ENCODE measurements at places on chromosomes 1 and 21.
A peak's percentile ranks its signal among the peaks of the same experiment; 100 is the strongest.

GRCh38 chr21:33015756-33016155 is 10.0 kb upstream of the OLIG2 start:
- no peak for DNase-seq

- DNase-seq = no peak
These were observed 65.2 kb downstream of the SLC37A1 start for GRCh38 chr21:42578761-42579415.

DNA sequence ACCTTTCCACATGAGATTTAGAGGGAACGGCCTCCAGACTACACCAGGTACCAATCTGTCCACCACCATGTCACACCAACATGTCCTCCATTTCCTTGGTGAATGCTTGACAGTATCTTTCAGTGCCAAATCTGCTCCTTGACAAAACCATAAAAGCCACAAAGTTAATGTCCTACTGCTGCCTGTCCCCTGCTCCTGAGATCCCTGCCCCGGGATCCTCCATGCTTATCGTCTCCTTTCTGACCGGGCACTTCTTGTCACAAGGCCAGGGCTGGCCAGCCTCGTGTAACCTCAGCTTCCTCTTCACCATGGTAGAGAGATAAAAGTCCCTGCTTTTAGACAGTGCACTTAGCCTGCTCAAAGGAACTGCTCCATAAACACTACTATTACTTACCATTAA is 136.2 kb downstream of the NAV1 start:
- no peak for DNase-seq

- no peak for DNase-seq
These were observed 11.2 kb downstream of the ABCG1 start for GRCh38 chr21:42230178-42230577.

GRCh38 chr1:54987919-54988705 is 7.7 kb downstream of the TMEM61 start:
- no peak for DNase-seq

- DNase-seq = no peak
These were observed 11.6 kb downstream of the AGPAT3 start for GRCh38 chr21:43876605-43877004.

GRCh38 chr1:110603058-110603457 is 3.1 kb downstream of the KCNA2 start:
- no peak for DNase-seq

DNA sequence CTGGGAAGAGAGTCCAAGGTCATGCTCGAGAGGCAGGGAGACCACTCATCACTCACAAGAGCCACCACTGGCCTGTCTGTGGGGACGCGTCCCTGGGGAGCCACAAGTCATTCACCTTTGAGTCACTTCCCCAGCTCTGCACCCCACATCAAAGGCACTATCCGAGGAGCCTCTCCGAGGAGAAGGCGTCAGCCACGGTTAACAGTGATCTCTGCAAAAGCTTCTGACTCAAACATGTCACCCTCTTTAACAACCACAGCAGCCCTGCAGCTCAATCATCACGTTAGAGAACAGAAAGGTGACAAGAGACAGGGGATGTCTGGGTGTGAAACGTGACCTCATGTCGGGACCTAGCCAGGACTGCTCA is 9.0 kb downstream of the LRRC47 start:
- DNase-seq = no peak

DNA sequence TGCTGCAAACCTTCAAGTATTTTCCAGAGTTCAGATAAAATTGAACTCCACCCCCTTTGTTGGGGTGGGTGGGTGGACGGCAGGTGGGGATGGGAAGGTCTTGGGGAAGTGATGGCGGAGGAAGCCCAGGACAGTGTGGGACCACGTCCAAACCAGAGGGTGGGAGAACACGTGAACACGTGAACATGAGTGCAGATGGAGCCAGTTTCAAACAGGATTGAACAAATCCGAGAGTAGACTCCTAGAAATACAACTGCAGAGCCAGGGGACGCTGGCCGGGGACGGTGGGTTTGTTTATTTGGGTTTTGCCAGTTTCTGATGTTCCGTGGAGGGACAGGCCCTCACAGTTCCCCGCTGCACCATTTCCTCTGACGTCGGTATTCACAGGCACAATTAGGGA is 2.9 kb downstream of the KRTAP10-2 start:
- DNase-seq = no peak

DNA sequence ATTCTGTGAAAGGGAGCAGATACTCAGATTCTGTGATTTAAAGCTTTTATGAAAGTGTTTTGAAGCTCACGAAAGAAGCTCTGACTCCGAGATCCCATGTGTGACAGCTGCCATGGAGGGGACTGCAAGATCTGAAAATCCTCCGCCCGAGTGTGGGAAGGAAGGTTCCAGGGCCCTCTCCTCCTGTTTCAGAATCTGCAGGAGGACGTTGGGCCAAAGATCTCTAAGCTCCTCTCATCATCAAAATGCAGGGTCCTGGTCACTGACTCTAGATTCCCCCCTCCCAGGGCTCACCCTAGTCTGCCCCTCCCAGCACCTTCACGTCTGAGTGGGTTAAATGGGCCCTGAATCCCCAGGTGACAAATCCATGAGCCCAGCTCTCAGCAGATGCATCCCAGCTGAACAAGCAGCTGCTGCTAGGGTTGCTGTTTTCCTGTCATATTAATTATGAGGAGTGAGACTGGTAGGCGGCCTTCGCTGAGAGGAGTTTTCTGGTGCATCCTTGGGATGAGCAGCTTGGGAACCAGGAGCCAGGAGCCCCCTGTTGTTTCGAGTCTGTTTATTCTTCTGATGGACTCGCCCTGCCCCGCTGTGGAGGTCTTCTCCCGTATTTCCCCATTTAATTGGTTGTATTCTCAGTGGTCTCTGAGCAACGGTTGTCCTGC is 402.0 kb downstream of the MATN1 start:
- DNase-seq = no peak

DNA sequence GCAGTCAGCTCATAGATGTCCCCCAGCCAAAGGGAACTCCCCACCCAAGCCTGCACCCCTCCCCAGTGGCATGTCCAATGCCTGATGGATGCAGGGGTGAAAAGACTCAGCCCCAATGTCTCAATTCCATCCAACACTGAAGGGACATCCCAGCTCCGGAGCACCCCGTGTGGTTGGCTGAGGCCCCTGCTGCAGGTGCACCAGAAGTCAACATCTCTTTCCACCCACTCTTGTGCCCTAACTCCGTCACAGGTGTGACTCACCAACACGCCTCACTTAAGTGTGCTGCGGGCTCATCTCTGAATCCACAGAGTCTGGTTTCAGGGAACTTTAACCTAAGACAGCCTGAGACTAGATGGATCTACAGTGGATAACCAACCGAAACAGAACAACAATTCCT is 40.9 kb upstream of the ZBTB18 start:
- no peak for DNase-seq

GRCh38 chr1:30704765-30705509 is 18.4 kb downstream of the MATN1 start:
- DNase-seq = no peak

DNA sequence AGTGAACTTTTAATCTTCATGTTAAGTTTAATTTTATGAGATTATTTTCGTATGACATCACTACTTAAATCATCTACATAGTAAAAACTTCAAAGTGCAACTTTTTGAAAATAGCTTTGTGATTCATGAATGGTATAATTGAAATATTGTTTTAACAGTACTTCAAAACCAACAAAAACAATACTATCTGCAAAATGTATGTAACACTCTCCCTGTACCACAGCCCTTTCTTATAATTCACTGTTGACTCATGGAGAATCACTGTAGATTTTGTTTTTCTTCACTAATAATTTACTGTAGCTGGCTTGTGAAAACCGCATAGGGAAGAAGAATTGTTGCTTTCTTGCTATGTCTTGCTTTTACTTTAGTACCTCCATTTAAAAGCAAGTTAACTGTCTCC is 301.4 kb upstream of the ADAMTS5 start:
- no peak for DNase-seq

- peak; percentile 46 for DNase-seq
These were observed at the start of gene TMEM69 for GRCh38 chr1:45687754-45688740. TMEM69 (plus strand) TSS chr1:45688181; CDS start chr1:45691069, 2,888 bp downstream.

GRCh38 chr1:172809750-172810149 is 150.8 kb downstream of the FASLG start:
- no peak for DNase-seq

GRCh38 chr1:230031131-230031530 is 35.9 kb upstream of the GALNT2 start:
- no peak for DNase-seq

- no peak for DNase-seq
These were observed 450.8 kb downstream of the USP25 start for GRCh38 chr21:16180614-16181013.

GRCh38 chr1:156200044-156200443 is 6.1 kb downstream of the SLC25A44 start:
- no peak for DNase-seq

- peak; percentile 49 for DNase-seq
These were observed 165.5 kb upstream of the DUSP10 start for GRCh38 chr1:221907166-221907932.

GRCh38 chr1:6389971-6390370 is 3.6 kb downstream of the ACOT7 start:
- no peak for DNase-seq
